A549 (cell line): ENCODE measurements at places on chromosomes 1 and 21.

DNA sequence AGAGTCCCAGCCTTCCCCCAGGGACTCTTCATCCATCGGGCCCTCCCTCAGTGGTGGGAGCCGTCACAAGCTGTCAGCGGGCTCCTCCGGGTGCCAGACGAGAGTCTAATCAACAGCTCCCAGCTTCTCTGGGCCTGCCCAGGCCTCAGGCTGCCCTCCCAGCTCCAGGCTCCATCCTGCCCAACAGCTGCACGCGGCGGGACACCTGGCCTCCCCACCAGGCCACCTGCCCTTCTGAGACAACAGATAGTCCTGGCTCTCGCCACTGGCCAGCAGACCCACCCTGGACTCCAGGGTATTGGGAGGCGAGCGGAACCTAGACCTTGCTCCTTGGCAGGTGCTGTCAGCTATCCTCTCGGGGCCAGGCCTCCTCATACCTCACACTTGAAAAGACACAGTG is 3.1 kb downstream of the WNT4 start:
- DNase-seq, result no peak

GRCh38 chr1:48943393-48943792 is 166.7 kb upstream of the BEND5 start:
- DNase-seq, result no peak

GRCh38 chr21:35090403-35090802 is 41.3 kb upstream of the RUNX1 start:
- DNase-seq, result no peak

GRCh38 chr21:35136586-35137219 is 87.6 kb upstream of the RUNX1 start:
- peak; percentile 18 for DNase-seq

- no peak for DNase-seq
Measured at GRCh38 chr21:44858791-44859190, 14.7 kb downstream of the PTTG1IP start.

DNA sequence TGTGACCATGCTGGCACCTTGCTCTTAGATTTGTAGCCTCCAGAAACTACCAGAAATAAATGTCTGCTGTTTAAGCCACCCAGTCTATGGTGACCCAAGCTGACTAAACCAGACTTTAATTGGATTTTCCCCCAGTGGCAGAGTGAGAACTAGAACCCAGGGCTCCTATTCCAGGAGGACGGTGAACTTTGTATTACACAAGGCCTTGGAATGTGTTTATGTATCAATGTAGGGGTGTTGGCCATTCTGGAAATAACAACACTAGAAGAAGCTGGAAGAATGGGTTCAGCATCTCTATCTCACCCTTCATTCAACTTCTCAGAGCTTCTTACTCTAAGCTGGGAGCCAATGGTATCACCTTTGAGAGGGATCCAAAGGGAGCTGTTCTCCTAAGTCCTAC is 37.0 kb downstream of the ARHGEF11 start:
- DNase-seq, result no peak

DNA sequence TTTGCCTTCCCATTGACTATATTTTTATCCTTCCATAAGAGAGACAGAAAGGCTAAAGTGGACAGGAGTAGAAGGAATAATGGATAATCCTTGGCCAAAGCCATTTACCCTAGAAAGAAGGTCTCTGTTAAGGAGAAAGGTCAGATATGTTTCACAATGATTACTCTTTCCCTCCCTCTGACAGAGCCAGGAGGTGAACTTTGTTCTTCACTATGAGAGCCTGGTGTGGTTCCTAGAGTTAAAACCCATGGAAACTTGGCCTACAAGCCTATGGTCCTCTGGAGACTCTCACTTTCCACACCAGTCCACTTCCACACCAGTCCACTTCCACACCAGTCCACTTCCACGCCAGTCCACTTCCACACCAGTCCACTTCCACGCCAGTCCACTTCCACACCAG is 479.9 kb upstream of the ZP4 start:
- no peak for DNase-seq

- no peak for DNase-seq
Measured at GRCh38 chr1:203065986-203066385, 19.8 kb downstream of the MYOG start.

- no peak for DNase-seq
Measured at GRCh38 chr21:43820466-43820865, 31.1 kb downstream of the RRP1 start.

DNA sequence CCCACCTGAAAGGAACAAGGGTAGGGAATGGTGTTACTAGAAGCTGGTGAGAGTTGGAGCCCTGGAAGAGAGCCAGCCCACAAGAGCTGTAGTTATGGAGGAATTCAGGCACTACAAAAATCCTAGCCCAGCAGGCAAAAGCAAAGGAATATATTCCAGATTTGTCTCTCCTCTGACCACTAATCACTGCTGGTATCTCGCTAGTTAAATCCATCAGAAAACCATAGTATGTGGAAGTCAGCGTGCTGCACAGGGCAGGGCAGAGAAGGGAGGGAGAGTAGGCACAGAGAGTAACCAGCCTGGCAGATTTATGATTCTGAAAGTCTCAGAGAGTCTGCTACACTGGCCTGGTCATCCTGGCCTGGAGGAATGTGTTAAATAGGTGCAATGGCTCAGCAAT is 88.6 kb downstream of the SELENOF start:
- DNase-seq, result no peak

GRCh38 chr1:243799908-243800307 is 50.1 kb downstream of the AKT3 start:
- no peak for DNase-seq

DNA sequence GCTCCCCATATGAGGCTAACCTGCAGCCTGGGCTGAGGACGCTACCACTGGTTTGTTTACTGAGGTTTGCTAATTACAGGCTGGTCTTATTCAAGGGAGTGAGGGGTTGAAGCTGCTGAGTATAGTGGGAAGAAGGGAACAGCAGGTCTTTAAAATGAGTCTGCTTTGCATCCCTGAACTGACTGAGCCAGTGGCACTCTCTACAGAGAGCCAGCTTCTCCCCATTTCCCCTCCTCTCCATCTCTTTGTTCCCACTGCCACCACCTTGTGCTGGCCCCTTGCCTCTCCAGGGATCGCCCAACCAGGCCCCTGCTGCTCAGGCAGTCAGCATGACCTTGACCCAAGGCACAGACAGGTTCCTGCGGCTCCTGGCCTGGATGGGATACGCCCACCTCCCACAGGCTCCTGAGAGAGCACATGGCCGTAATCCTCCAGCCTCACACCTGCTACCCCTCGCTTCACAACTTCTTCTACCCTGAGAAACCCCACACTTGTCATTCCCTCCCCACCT is 45.0 kb downstream of the IER5 start:
- DNase-seq, result no peak

- no peak for DNase-seq
Measured at GRCh38 chr1:114618606-114619005, 37.2 kb upstream of the BCAS2 start.

GRCh38 chr1:165837838-165838364 is 10.5 kb downstream of the UCK2 start:
- DNase-seq, result no peak

- DNase-seq, result no peak
Measured at GRCh38 chr1:72915581-72915980, 633.2 kb upstream of the NEGR1 start.

DNA sequence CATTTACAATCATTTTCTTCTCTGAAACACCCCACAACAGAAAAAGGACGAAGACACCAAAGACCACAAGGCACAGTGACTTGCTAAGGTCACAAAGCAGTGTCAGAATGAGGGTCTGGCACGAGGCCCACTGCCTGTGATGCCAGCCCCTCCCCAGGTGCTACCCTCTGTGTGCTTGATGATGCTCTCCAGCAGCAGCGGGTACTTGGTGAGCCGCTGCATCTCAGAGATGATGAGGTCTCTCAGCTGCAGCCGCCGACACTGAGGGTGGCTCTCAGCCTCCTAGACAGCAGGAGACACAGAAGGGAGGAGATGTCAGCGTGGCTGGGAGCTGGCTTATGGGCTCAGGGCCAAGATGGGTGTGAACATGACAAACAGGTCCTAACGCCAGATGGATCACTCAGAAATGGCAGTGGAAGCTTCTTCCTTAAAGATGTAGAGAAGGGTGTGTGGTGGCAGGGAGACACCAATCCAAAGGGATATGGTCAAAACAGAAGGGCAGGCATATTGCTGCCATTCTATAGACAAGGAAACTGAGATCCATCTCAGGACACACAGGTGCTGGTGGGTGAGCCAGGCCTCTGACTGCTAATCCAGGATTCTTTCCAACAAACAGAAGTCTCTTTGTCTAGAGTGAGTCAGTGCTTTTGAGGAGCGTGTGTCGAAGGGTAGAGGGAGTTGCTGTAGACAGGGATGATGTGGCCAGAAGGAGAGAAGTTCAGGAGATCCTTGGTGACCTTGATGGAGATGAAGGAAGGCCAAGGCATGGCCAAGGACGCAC is 25.6 kb downstream of the LRRC71 start:
- no peak for DNase-seq

DNA sequence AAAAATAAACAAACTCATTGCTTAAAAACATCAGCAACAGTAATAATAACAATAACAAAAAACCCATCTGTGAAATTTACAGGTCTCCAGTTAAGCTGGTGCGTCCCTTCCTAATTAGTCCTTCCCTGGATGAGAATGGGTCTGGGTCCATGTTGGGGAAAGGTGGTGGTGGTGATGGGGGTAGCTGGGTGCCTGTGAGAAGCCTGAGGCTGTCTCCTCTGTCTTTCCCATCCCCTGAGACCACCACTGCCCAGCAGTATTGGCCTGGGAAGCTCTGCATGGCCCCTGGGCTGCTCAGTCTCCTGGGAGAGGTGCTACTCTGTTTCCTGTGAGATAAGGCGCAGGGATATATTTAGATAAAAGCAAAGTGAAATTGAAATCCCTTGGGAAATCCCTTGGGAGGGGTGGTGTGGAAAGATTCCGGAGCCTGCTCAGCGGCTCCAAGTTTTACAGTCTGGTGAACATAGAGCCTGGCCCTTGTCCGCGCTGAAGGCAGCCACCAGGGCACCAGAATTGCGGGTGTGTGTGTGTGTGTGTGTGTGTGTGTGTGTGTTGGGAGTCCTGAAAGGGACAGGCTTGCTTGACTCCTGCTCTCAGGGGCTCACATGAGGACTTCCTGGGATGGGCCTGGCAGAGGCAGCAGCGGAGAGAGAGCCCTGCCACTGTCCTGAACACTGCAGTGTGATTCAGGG is 150.2 kb downstream of the FOXD2 start:
- no peak for DNase-seq

- DNase-seq, result no peak
Measured at GRCh38 chr1:230160957-230161771, 94.1 kb downstream of the GALNT2 start.
